Activated CD4-positive, alpha-beta T cell treated with anti-CD3 and anti-CD28 coated beads for 48 hours (primary cell): ENCODE measurements at places on chromosomes 3 and 15.
A peak's percentile ranks its signal among the peaks of the same experiment; 100 is the strongest.

DNA sequence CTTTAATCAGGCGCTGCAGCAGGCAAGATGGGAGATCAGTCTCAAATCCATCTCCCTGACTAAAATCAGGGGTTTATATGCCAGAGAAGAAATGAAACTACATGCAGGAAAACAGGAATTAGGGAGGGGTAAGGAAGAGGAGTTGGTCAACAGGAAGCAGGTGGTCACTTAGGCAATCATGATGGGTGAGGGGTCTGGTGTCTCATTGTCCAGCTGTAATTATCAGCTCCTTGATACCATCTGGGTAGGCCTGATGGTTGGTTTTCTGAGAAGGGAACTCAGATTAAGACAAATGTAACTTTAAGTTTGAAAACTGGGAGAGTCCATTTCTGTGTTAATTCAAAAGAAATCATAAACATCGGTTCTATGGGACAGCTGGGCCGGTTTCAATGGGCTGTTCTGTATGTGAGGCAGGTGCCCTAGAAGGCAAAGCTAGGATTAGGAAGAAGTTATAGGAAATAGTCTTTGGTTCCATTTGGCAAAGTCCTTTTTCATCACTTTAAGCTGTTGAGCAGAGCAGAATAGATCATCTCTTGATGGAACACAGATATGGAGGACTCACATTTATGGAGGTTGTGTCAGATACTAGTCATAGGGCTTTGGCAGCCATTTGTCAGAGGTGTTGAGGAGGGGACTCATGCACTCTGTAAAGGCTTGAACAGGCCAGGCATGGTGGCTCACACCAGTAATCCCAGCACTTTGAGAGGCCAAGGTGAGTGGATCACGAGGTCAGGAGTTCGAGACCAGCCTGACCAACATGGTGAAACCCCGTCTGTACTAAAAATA, 149.4 kb downstream of the VGLL4 start:
- DNase-seq = no peak

GRCh38 chr15:92883163-92883875, 16.8 kb upstream of the CHD2 start:
- peak; percentile 45 for DNase-seq

- DNase-seq = peak; percentile 3
These were observed 342.8 kb upstream of the ARPP21 start for GRCh38 chr3:35296533-35296932.

- no peak for DNase-seq
These were observed 98.4 kb upstream of the BCL6 start for GRCh38 chr3:187843654-187844053.

- DNase-seq = no peak
These were observed 38.8 kb downstream of the SLC12A1 start for GRCh38 chr15:48244921-48245320.

DNA sequence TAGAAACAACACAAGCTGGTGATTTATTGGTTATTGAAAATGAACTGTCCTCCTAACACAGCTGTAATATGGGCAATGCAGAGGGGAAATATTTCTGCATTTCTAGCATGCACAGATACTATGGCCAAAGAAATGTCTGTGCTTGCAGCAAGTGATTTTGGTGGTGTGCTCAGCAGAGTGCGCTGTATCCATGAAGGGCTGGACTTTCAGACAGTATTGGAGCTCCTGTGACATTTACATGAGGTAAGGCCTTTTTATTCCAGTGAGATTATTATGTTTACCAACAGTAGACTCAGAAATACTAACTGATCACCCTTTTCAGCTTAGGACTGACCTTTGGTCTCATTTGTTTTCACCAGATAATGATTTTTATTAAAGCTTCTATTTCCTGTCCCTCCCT, 1302.6 kb upstream of the EPHA6 start:
- no peak for DNase-seq
